ENCODE measurements at places on chromosomes 2 and 18. TPM values are rescaled to one million over a fixed set of nuclear protein-coding genes. Genes with fewer than 3 reads are reported as not detected.

The SERPINB13 gene
- not detected for total RNA-seq

The SOCS6 gene
- total RNA-seq, result 2.0 TPM

The MC2R gene
- total RNA-seq, result not detected

The CERKL gene
- total RNA-seq, result 0.07 TPM

The TTLL4 gene
- total RNA-seq, result 34.4 TPM

The DIPK1C gene
- total RNA-seq, result not detected

The CYRIA gene
- 1.1 TPM for total RNA-seq

The KCNJ3 gene
- total RNA-seq, result not detected

The GPR35 gene
- total RNA-seq, result 48.2 TPM

The MBOAT2 gene
- total RNA-seq, result 3.5 TPM

The GRHL1 gene
- total RNA-seq, result 0.83 TPM

The EML6 gene
- 0.96 TPM for total RNA-seq

The CAPN14 gene
- 0.60 TPM for total RNA-seq

The RAB6D gene
- total RNA-seq, result 0.09 TPM

The LONRF2 gene
- 0.10 TPM for total RNA-seq
